SHP77 treated with DMSO at 0.1 percent for 48 hours (cell line): ENCODE measurements at places on chromosomes 5 and 9.

DNA sequence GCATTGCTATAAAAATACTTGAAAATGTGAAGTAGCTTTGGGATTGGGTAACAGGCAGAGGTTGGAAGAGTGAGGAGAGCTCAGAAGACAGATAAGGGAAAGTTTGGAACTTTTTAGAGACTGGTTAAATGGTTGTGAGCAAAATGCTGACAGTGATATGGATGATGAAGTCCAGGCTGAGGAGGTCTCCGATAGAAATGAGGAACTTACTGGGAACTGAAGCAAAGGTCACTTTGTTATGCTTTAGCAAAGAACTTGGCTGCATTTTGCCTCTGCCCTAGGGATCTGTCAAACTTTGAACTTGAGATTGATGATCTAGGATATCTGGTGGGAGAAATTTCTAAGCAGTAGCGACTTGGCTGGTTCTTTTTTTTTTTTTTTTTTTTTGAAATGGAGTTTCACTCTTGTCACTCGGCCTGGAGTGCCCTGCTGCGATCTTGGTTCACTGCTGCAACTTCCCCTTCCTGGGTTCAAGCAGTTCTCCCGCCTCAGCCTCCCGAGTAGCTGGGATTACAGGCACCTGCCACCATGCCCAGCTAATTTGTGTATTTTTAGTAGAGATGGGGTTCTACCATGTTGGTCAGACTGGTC is 998.9 kb downstream of the TLE1 start:
- no peak for DNase-seq

- no peak for DNase-seq
Measured at GRCh38 chr5:101084353-101084752, 181.3 kb upstream of the ST8SIA4 start.

- no peak for DNase-seq
Measured at GRCh38 chr9:134661791-134662142, 20.2 kb downstream of the COL5A1 start.

DNA sequence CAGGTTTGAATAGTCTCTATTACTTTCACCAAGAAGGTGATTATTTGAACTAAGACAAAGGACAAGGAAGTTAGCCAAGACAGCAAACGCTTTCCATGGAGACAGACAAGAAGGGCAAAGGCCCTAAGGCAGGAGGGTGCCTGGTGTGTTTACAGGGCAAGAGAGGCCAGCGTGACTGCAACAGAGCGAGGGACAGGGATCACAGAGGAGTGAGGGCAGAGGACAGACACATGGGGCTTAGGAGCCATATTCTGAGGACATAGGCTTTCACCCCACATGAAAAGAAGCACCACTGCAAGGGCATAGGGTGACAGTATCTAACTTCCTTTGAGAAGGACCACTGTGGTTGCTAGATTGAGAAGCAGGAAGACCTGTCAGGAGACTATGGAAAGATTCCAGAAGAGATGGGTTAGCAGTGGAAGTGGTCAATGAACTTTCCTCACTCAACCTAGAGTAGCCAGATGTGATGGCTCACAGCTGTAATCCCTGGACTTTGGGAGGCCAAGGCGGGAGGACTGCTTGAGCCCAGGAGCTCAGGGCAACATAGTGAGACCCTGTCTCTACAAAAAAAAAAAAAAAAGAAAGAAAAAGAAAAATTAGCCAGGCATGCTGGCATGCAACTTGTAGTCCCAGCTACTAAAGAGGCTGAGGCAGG is 5.0 kb upstream of the HAVCR1 start:
- DNase-seq: no peak

DNA sequence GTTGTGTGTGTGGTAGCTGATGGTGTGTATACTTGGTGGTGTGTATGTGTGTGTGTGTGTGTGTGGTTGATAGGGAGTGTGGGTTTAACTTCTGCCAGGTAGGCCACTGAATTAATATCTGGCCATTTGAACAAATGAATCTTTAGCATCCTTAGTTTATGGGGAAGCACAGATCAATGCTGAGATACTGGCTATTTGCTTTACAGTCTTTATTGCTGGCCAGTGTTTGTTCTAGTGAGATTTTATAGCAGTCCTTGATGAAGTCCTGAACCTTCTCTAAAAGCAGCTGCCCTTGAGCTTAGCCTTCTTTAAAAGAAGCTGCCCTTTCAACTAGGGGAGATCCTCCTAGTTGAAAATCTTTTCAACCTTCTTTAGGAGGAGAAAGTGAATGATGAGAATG is 69.3 kb downstream of the MACIR start:
- no peak for DNase-seq

- no peak for DNase-seq
Measured at GRCh38 chr5:168661593-168662485, 82.7 kb upstream of the PANK3 start.

- DNase-seq: peak; percentile 30
Measured at GRCh38 chr5:149834246-149834855, 104.2 kb downstream of the PPARGC1B start.
